ENCODE measurements at places on chromosomes 2 and 18.

GRCh38 chr2:120858361-120859106 is 122.9 kb downstream of the GLI2 start:
- DNase-seq, result no peak

- no peak for DNase-seq
These were observed 129.0 kb upstream of the MYCN start for GRCh38 chr2:15811367-15811766.

DNA sequence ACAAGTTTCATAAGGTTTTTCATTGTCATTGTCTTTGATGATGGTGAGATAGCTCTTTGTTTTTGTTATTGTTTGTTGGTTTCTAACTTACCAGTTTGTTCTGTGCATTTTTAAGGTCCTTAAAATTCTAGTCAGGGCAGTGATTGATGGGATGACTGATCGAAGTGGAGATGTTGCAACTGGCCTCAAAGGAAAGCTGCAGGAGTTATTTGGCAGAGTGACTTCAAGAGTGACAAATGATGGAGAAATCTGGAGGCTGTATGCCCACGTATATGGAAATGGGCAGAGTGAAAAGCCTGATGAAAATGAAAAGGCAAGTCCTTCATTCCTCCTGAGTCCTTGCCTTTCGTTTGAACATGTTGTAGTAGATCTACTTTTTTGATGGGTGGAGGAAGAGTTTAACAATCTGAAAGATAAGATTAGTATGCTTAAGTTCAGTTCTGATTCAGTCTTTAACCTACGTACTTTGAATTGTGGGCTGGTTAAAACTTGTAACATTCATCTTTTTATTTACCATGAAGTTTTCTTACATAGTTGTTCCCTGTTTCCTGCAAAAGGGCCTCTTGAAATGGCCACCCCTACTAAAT is 135.8 kb upstream of the LTBP1 start:
- no peak for DNase-seq

GRCh38 chr2:118325321-118325955 is 237.2 kb downstream of the INSIG2 start:
- DNase-seq, result no peak

DNA sequence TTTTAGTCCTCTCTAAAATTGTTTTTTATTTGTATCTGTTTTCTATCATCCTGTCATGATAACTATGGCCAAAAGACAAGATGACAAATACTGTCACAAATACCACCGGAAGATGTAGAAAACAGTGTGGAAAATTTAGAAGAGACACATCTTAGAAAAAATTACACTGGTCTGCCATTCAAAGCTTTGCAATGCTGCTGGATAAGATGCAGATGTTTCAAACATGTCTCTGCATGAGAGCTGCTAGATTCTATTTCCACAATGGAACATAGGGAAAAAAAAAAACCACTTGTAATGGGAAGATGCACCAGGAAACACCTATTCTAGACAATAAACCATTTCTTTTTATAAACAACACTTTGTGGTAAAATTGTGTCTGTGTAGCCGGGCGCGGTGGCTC is 5.8 kb upstream of the TAF1B start:
- no peak for DNase-seq

- no peak for DNase-seq
These were observed 13.5 kb downstream of the BOK start for GRCh38 chr2:241571821-241572620.

- no peak for DNase-seq
These were observed 31.6 kb downstream of the TNS1 start for GRCh38 chr2:217971166-217971565.

- DNase-seq, result no peak
These were observed 1.1 kb upstream of the MAL start for GRCh38 chr2:95024371-95024770.

DNA sequence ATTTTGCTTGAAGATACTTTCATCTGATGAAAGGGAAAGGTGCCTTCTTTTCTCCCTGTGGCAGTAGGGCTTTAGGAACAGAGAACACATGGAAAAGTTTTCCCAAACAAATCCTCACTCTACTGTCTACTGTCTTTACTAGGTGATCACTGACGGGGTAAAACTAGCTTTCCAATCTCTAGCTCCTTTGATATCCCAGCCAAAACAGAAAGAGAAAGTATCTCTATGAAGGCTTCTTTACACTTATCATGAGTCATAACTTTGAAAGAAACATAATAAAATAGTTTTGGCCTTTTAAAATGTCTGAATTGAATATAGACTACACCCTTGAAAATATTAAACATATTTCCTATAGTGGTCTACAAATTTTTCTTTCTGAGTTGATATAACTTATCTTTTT is 214.5 kb downstream of the DSEL start:
- no peak for DNase-seq

- no peak for DNase-seq
These were observed 35.1 kb downstream of the KCNJ13 start for GRCh38 chr2:232741294-232741693.

DNA sequence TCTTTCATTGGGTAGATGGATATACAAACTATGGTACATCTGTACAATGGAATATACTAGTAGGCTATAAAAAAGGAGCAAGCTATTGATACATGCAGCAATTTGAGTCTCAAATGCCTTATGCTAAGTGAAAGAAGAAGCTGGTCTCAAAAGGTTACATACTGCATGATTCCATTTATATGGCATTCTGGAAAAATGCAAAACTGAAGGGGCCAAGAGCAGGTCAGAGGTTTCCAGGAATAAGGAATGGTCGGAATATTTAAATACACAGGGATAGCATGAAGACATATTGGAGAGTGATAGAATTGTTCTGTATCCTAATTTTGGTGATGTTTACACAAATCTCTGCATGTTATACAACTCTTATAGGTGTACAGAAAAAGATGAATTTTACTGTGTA is 85.8 kb downstream of the BABAM2 start:
- no peak for DNase-seq

GRCh38 chr2:144836635-144837350 is 316.9 kb upstream of the ZEB2 start:
- no peak for DNase-seq

- DNase-seq, result no peak
These were observed 42.3 kb downstream of the TTC21B start for GRCh38 chr2:165911231-165911630.

GRCh38 chr2:156037482-156037881 is 295.0 kb downstream of the NR4A2 start:
- no peak for DNase-seq

GRCh38 chr2:68811364-68811763 is 59.8 kb downstream of the BMP10 start:
- no peak for DNase-seq
